CD4-positive, alpha-beta T cell treated with Interleukin-17A for 1 hour (primary cell): ENCODE measurements at places on chromosomes 1 and 21.

DNA sequence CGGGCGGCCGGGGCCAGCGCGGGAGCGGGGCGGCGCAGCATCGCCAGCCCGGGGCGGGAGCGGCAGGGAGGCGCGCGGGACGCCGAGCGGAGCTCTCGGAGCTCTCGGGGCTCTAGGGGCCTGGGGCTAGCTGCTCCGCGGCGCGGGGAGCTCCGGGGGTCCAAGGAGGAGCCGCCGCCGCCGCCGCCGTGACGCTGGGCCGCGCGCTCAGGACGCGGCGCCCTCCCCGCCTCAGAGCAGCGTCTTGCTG lies 147 bp downstream of the CLSTN1 start:
- no peak for DNase-seq

GRCh38 chr1:85935234-85935633 lies 221.3 kb downstream of the COL24A1 start:
- no peak for DNase-seq

DNA sequence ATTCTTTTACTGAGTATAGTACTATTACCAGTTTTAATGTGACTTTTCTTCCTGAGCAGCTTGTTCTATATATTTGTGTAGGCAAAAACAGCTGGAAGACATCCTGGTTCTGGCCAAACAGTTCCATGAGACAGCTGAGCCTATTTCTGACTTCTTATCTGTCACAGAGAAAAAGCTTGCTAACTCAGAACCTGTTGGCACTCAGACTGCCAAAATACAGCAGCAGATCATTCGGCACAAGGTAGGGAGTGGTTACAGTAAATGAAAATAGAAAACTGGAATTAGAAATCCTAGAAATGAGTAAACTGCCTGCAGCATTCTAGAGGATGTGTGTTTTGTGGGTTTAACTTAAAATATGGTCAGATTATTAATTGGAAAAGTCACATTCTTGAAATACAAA lies 64.1 kb upstream of the BMP8A start:
- no peak for DNase-seq

- no peak for DNase-seq
Measured at GRCh38 chr1:232503497-232503896, 126.4 kb downstream of the SIPA1L2 start.

GRCh38 chr21:39867198-39867650 lies at the start of gene PCP4:
Gene PCP4, plus strand, starts transcription at chr21:39867438. Its CDS starts 64 bp downstream, at chr21:39867502.
- peak; percentile 4 for DNase-seq

DNA sequence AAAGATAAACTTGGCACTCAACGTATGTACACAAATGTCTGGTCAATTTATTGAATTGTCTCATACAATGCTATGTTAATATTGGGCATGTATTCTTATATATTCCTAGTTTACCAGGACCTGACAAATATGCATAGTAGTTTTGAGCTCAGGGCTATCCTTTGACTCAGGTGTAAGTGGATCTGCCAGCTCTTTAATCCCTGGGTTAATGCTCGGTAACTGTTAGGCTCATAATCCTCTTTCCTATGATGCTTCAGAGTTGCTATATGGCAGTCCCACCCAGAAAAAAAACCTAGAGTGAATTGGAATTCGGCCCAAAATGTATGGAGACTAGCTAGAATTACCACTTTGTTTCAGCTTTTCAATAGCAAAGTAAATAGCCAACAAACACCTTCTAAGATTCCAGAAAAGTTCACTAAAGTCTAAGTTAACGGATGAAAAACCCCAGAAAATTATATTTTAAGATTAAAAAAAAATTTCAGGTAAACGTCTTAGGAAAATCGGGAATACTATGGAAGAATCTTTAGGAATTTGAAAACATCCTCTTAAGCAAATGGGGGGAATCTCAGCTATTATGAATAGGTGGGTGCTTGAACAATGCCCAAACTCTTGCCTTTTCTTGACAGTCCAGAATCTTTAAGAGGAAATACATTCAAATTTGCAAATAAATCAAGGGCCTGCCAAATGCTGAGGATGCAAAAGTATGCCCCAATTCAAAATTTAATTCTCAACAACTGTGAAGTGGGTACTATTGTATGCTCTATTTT lies 10.9 kb downstream of the H3-3A start:
- DNase-seq: no peak

- DNase-seq: no peak
Measured at GRCh38 chr1:214467078-214467585, 84.3 kb downstream of the PTPN14 start.
